ENCODE measurements at places on chromosomes 2 and 18. TPM values are rescaled to one million over a fixed set of nuclear protein-coding genes. Genes with fewer than 3 reads are reported as not detected.

FAM237A gene
- not detected for total RNA-seq

ALPP gene
- 7.0 TPM for total RNA-seq

NRP2 gene
- total RNA-seq: 87.8 TPM

DNA sequence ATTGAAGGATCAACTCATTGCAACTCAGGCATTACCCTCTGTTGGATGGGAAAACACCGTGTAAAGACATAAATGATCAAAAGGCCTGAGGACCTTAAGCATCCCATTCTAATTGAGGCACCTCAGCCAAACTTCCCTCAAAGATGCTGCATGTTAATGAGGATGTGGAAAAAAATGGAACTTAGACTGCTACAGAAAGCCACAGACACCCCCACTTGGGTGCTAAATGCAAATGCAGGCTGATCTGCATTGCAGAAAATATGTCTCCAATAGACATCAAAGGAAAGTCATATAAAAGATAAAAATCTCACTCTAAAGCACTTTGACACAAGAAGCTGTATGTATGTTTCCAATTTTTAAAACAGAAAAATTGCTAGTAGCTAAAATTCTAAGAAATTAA is 504.7 kb downstream of the KCNJ3 start:
- H3K27ac ChIP-seq: no peak overlapping the region
- H3K36me3 ChIP-seq: no peaks in the 10 kb centered on the region
- H3K4me1 ChIP-seq: no peaks in the 10 kb centered on the region
- no peak overlapping the region for H3K4me3 ChIP-seq

Measured in lung (tissue), 17 donors.